ENCODE measurements at places on chromosomes 3 and 15.

GRCh38 chr15:92843326-92843725, 56.8 kb upstream of the CHD2 start:
- DNase-seq, result no peak

- DNase-seq, result no peak
Measured at GRCh38 chr15:75578173-75578947, 755 bp downstream of the PTPN9 start.

DNA sequence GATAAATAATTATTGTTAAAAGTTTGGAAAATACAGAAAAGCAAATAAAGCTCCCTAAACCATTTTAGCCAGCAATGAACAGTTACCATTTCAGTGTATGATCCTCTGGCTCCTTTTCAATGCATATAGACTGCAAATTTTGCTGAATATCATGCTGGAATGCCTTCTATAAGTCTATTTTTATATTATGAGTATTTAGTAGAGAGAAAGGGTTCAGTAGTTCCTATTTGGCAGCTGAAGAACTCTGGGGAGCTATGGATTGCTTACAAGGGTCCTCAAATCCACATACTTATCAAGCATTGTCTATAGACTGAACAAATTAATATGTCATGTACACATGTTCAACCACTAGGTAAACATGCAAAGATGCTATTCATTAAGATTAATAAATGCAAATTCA, 46.1 kb downstream of the LRRC3B start:
- no peak for DNase-seq

DNA sequence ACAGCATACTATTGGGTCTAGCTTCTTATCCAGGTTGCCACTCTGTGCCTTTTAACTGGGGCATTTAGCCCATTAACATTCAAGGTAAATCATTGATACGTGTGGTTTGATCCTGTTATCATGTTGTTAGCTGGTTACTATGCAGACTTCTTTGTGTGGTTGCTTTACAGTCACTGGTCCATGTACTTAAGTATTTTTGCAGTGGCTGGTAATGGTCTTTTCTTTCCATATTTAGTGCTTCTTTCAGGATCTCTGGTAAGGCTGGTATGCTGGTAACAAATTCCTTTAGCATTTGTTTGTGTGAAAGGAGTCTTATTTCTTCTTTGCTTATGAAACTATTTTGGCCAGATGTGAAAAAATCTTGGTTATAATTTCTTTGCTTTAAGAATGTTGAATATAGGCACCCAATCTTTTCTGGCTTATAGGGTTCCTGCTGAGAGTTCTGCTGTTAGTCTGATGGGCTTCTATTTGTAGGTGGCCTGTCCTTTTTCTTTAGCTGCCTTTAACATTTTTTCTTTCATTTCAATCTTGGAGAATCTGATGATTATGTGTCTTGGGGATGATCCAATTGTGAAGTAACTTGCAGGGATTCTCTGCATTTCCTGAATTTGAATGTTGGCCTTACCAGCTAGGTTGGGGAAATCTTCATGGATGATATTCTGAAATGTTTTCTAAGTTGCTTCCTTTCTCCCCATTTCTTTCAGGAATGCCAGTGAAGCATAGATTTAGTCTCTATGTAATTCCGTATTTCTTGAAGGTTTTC, 39.3 kb downstream of the CCR1 start:
- DNase-seq, result no peak

GRCh38 chr3:60617188-60617587, 634.1 kb downstream of the FHIT start:
- DNase-seq, result no peak

DNA sequence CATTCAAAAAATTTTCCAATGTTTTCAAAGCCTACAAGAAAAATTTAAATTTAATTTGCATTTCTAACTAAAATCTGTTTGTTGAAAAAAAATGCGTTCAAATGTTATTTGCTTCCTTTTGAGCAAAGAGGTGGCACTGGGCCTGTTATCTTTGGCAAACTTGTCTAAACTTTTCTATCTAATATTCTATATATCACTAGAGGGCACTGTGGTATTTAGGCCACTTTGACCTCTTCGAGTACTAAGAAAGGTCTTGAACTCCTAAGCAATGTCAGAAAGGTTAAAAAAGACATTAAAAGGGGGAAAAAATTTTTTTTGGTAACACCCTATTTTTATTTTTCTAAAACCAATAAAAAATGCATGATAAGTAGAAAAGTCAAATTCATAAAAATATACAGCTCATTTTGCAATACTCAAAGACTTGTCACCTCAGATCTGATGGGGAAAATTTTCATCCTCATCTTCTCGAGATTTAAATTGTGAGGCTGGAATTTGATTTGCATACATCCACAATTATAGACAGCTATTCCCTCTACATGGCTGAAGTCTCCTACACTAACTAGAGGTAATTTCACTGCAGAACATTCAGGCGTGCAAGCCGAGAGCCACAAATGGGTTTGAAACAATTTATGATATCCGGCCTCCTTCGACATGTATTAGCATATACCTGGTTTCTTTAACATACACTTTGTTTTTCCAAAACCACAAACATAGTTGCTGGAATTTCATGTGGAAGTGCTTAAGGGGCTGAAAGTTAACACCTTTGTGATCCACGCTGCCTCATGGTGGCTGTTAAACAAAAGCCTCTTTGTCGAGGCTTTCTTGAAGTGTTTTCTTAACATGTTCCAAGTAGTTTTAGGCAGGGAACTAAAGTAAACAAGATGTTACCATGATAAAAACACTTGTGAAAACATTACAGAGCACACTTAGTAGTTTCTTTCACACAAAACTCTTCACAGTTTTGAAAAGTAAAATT, 576.4 kb downstream of the FOXP1 start:
- DNase-seq, result no peak

GRCh38 chr3:188218603-188219002, 64.6 kb downstream of the LPP start:
- DNase-seq, result no peak

- DNase-seq, result no peak
Measured at GRCh38 chr3:184694133-184694665, 17.7 kb downstream of the MAGEF1 start.

DNA sequence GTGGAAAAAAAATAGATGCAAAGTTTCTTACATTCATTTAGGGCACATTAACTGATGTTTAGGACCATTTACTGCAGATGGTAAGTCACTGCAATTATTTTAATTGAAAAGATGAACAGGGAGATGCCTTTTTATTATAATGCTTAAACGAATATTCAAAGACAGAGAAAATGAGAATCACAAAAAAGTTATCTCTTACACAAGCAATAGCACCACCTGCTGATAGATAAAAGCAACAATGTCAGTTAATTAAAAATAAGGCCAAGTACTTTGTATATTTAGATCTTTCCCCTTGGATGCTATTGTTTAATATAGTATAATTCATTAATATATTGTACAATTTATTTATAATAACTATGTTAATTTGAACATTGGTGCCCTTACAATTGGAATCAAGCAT, 55.9 kb downstream of the IFT80 start:
- no peak for DNase-seq

- DNase-seq, result no peak
Measured at GRCh38 chr3:66962664-66963063, 35.4 kb upstream of the KBTBD8 start.

GRCh38 chr3:114686621-114687020, 392.8 kb downstream of the TIGIT start:
- no peak for DNase-seq

DNA sequence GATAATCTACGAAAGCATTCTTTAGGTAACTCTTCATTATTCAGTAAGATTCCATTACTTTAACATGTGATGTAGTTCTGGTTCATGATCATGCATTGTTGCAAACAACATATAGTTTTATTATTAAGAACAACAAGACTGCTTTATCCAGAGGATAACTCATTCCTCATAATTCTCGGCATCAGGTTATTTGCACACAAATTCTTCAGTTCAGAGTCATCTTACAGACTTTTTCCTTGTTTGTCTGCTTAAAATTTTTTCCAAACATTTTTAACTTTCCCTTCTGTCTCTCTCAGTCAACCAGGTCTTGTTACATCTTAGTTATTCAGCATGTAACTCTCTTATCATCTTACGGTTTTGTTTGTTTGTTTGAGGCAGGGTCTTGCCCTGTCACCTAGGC, 60.1 kb downstream of the VGLL3 start:
- DNase-seq, result no peak
